ENCODE measurements at places on chromosomes 13 and 19.

DNA sequence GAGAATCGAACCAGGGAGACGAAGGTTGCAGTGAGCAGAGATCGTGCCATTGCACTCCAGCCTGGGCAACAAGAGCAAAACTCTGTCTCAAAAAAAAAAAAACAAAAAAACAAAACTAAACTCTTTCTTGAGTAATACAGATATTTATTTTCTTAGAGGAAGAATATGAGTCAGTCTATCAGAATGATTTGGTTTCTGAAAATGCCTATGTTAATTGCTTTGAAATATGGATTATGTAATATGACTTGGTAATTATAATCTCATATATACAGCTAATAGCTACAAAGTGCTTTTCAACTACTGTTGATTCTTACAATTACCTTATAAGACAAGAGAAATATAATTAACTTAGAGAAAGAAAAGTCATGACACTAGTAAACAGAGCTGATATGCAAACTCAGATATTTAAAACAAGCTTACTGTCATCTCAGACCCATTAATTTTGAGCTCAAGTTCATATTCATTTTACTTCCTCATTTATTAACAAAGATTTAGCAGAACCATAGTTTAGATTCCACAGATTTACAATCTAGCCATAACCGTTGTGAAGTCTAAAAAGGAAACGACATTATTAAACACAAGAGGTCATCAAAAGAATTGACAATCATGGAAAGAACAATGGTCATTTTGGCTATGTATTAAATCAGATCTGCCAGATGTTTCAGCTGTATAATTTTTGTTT lies 88.0 kb downstream of the TBC1D4 start:
- DNase-seq, result no peak

DNA sequence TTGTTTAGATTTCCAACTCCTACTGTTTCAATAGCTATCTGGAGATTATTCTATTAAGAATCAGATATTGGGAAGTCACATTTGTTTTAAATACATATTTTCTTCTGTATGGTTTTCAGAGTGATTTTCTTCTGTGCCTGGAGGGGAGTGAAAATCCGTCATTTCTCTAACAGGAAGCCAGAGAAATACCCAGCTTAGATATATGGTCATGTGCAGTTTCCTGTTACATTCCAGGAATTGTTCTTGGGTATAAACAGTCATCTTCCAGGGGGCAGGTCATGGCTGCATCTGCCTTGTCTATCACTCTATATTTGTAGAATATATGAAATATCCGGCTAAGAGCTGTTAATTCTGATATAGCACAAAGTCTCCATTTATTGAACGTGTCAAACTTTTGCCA lies 77.5 kb upstream of the MIR17HG start:
- no peak for DNase-seq

- no peak for DNase-seq
Observed at GRCh38 chr13:51688937-51689662, 104.8 kb downstream of the WDFY2 start.

DNA sequence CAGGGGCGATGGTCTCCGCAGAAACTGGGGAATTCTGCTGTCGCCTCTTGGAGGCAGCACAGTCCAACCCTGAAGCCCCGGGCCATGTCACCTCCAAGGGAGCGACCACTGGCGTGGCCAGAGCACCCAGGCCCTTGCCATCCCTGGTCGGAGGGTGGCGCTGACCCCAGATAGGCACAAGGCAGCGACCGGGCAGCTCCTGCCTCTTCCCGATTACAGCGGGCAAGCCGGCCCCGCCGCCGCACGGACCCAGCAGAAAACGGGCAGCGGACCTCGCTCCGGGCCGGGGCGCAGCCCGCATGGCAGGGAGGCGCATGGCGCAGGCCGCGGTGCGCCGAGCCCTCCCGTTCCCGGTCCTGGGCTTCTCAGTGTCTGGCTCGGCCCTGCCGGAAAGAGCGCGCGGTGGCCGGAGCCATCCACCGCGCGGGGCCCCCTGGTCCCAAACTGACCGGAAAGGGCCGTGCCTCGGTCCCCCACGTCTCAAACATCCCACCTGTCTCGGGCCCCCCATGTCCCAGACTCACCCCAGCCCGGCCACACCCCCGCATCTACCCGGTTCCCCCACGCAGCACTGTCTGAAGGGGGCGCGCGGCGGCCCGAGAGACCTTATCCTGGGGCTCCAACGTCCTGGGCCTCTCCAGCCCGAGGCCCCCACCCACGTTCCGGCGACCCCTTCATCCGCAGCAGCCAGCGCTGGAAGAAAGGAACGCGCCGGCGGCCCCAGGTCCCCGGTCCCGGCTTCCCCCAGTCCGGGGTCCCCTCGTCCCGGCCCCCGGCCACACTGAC lies 727 bp downstream of the CERS1 start:
- DNase-seq, result peak; percentile 34

GRCh38 chr19:48644839-48645619 lies 958 bp downstream of the CA11 start:
- DNase-seq, result peak; percentile 79

GRCh38 chr13:99526549-99526948 lies 25.3 kb downstream of the TM9SF2 start:
- no peak for DNase-seq

DNA sequence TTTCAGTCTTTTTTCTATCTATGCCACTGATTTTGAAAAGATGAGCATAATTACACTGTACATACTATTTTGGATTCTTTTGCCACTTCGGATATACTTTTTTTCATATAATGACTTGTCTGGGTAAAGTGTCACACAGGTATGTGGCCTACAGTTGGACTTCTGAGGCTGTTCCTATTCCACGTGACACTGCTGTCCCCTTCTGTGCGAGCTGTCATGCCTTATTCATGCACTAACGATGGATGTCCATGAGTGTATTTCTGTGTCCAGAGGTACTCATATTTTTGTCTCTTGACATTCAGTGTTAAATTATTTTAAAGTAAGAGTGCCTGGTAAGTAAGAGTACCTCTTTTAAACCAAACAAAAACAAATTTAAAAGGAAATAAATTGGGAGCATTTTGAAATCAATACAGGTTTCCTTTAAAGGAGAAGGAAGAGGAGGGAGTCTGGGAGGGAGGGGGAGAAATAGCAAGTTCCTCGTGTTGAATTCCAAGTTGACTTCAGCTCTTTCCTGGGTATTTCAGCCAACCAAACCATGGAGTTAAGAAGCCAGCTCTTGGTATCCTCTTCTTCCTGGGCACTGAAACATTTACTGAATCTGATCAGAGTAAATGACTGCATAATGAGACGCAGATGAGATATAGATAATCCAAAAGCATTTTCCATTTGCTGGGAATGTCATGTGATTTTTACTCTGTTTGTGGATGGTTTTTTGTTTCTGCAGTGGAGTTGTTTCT lies 61.3 kb downstream of the TNFRSF19 start:
- no peak for DNase-seq

DNA sequence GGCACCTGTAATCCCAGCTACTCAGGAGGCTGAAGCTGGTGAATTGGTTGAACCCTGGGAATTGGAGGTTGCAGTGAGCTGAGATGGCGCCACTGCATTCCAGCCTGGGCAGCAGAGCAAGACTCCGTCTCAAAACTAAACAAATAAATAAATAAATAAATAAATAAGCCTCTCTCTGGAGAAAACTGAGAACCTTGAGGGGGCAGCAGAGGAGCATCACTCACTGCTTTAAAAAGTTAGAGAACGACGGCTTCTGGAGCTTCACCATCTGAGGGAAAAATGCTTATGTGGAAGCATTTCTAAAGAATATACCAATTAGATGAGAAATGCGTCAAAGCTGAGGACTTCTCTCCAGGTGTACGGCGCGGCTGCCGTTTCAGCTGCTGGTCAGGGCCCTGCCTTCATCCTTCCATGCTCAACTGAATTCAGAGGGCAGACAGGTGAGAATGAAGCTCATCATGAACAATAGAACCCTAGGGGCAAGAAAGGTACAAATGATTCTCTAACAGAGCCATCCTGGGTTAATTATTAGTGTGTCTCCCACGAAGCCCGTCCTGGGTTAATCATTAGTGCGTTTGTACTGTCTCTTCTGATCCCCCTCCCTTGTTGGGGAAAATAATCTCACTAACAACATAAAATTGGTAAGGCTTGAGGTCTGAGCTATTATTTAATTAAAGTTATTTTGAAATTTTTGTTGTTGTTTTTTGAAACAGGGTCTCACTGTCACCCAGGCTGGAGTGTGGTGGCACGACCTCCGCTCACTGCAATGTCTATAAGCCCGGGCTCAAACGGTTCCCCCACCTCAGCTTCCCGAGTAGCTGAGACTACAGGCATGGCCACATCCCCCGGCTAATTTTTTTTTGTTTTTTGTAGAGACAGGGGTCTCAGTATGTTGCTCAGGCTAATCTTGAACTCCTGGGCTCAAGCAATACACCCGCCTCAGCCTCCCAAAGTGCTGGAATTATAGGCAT lies 80.1 kb downstream of the IPO5 start:
- DNase-seq, result no peak

DNA sequence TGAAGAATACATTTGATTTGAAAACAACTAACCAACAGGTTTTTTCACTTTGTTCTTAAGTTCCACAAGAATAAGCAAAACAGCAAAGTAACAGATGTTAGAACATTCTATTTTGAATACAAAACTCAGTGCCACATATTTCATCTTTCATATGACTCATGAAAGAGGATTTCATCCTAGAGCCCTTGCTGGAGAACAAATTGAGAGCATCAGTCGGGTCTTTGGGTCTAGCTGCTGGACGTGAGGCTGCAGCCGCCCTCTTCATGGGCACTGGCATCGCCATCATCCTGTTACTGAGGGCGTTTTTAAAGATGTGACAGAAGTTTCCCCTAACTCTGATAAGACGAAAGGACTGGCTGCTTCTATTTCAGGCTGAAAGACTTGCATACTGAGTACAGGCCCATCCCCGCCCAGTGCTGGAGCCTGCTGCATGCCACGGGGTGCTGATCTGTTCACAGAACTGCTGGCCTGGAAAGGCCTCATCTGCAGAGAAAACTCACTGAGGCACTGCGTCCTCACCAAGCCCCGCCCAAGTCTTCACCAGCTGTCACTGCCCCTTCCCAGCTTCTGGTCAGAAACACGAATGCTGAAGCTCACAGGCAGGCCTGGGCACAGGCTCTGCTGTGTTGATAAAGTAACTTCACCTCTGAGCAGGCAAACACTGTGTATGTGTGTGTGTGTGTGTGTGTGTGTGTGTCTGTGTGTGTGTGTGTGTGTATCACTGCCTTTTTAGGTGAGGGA lies 101.4 kb downstream of the TUBGCP3 start:
- no peak for DNase-seq

DNA sequence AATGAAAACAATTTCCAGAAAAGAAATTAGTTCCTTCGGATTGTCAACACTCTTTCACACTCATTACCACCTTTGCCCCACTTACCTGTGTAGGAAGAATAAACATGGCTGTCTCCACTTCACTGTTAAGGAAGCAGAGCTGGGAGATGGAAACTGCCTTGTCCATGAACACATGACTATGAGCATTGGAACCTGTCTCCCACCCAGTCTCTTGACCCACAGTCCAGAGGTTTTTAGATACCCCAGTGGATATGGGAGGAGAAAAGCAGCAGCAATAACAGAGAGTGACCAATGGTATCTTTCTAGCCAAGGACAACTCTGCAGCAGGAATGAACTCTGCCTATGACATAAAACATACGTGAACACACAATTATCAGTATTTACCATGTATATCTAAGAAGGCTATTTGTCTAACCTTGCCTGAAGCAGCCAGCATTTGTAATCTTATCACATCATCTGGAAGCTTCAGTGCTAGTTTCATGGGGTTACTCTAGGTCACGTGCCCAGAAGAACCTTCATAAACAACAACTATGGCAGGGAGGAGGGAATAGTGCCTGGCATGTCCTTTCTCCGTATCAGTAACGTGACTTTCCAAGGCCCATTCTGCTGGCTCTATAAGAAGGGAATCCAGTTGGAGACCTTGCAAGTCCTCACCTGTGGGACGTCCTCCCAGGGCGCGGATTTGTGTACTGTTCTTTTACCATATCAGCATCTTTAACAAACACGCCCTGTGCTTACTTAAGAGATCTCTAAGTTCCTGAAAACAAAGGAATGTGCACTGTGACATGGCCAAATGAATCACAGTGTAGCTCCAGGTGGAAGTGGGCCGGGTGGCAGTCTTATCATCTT lies 221.8 kb upstream of the UBL3 start:
- no peak for DNase-seq

DNA sequence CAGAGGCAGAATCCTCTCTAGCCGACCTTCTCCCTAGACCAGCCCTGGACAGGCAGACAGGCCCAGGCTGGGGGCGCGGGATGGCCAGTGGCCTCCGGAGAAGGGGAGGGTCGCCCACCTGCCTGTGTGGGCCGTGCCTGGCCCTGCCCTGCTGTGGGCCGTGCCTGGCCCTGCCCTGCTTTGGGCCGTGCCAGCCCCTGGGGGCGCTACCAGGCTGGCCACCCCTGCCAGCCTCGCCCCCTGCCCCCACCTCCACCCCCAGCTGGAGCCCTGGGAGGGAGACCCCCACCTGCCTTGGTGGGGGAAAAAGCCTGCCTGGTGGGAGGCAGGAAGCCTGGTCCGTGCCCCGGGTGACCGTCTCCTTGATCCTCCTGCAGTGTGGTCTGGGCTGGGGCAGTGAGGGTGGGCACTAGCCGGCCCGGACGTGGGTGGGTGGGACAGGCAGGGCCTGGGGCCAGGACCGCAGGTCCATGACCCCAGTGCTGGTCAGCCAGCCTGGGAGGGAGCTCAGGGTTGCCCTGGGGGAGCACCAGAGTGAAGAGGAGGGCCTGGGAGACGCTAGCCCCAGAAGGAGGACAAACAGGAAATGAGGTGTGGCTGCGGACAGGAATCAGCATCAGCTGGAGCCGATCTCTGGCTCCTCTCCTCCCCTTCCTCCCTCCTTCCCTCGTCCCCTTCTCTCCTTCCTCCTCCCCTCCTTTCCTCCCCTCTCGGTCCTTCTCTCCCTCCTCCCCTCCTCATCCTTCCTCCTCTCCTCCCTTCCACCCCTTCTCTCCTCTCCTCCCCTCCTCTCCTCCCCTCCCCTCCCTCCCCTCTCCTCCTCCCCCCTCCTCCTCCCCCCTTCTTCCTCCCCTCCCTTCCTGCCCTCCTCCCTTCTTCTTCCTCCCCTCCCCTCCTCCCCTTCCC lies 5.1 kb upstream of the MKNK2 start:
- DNase-seq, result peak; percentile 57

DNA sequence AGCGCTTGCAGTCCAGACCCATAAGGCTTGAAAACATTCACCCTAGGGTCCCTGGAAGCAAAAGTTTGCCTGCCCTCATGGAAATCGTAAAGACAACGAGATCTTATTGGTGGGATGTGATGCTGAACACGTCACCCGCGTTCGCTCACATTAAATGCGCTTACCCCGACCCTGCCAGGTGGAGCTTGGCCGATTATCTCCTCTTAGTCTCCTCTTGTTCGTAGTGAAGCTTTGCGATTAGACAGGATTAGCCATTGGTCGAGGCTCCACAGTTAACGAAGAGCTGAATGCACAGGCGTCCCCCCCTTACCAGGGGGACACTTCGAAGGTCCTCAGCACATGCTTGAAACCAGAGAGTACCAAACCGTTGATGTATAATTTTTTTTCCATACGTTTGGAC lies 16.0 kb upstream of the KDM4B start:
- no peak for DNase-seq

All from OCI-LY7 (cell line).